ENCODE measurements at places on chromosomes 11 and 22.
A peak's percentile ranks its signal among the peaks of the same experiment; 100 is the strongest.

DNA sequence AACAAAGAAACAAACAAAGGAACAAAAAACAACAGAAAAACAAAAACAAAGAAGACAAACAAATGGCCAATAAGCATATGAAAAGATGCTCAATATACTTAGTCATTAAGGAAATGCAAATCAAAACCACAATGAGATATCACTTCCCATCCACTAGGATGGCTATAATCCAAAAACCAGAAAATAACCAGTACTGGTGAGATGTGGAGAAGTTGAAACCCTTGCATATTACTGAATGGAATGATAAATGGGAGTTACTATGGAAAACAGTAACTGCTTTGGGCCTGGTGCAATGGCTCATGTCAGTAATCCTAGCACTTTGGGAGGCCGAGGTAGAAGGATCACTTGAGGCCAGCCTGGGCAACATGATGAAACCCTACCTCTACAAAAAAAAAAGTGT is 44.9 kb upstream of the RBFOX2 start:
- no peak for DNase-seq

DNA sequence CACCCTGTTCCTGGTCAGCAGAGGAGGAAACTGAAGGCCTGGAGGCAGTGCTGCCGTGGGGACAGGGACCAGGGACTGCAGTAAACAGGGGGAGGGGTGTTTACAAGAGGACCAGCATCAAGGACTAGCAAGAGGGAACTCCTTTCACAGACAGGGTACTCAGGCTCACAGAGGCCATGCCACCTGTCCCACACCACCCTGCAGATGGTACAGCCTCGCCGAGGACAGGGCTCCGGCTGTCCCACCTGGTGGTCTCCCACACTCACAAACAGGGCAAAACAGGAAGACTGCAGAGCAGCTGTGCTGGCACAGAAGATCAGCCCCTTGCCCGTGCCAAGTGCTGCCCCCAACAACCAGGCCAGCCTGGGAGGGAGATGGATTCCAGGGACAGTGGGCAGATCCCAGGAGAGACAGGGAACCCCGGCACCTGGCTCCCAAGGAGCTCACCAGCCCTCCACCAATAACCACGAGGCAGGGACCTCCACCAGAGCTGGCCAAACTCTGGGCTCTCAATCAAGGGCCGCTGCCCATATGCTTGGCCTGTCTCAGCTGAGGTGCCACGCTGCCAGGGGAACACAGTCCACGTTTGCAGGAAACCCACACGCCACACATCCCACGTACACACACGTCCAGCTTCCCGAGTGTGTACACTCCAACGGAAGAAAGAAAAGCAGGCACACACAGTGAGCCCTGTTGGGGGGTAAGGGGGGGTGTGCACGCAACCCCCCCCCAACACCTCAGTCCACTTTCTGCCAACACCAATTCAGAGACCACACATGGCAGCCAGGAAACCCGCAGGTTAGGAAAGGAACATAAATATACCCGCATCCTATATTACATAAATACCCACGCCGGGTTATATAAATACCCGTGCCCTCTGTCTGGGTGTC is 2.1 kb downstream of the CSNK1E start:
- no peak for DNase-seq

DNA sequence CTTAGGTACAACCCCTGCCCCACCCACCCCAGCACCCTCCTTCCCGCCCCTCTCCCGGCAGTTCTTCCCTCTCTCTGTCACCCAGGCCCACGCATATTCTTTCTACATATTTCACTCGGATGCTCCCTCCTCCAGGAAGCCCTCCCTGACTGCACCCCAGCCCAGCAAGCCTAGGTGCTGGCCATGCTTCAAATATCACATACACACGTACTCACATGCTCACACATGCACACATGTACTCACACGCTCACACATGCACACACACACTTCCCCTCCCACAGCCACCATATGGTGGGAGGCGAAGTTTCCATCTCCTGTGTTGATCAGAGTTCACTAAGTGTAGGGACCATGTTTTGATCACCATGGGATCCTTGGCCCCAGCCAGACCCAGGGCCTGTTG is 90.4 kb downstream of the WNT7B start:
- DNase-seq = no peak

DNA sequence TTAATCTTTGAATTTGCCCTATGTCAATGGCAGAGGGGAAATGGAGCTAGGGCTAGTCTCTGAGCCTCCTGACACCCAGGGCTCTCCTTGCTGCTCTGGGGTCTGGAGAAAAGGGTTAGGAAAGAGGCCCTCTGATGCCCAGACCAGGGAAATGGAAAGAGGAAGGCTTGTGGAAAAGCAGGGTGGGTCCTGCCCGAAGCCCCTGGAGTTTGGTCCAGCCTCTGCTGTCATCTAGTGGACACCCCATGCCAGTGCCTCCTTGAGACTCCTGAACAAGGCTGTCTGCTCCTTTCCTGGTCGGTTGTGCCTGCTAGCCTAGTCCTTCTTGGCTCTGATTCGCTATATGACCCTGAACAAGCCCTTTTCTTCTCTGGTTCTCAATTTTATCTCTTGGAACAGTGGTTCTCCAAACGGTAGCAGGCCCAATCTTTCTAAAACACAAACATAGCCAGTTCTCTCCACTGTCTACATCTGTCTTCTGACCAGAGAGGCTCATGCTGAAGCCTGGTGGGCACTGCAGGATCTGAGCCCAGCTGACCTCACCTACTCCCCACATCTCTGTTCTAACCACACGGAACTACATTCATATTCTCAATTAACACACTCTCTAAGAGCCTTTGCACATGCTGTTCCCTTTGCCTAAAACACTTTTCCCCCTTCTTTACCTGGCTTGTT is 8.8 kb upstream of the PLA2G3 start:
- peak; percentile 42 for DNase-seq

- no peak for DNase-seq
Measured at GRCh38 chr22:38798496-38798895, 4.6 kb upstream of the DNAL4 start.

GRCh38 chr11:40133498-40133897 is 1326.0 kb downstream of the LRRC4C start:
- DNase-seq = no peak

GRCh38 chr22:42939941-42940653 is 74.9 kb downstream of the PACSIN2 start:
- no peak for DNase-seq

- no peak for DNase-seq
Measured at GRCh38 chr11:30617762-30618161, 31.6 kb upstream of the MPPED2 start.

- no peak for DNase-seq
Measured at GRCh38 chr22:20537325-20537756, 29.9 kb downstream of the MED15 start.

GRCh38 chr11:117717485-117718314 is 79.3 kb downstream of the DSCAML1 start:
- DNase-seq = no peak

DNA sequence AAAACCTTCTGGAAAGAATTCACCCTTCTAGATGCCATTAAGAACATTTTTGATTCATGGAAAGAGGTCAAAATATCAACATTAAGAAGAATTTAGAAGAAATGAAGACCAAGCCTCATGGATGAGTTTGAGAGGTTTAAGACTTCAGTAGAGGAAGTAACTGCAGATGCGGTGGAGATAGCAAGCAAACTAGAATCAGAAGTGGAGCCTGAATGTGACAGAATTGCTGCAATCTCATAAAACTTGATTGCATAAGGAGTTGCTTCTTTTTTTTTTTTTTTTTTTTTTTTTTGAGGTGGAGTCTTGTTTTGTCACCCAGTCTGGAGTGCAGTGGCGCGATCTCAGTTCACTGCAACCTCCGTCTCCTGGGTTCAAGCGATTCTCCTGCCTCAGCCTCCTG is 51.6 kb downstream of the MS4A13 start:
- DNase-seq = no peak

DNA sequence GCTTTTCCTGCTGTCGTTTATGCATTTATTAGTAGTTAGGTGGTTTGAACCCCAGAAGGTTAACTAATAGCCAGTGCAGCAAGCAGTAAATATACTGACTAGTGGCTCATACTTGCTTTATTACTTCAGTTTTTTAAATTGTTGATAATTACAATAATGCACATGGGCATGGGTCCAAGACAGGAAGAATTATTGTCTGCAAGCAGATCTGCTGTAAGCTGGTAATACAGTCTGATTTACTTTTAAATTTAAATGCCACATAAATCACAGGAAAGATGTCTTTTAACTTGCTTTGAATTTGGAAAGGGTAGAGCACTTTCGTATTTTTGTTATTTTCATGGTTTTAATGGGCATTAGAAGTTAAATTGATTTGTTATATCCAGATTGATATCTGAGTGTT is 27.1 kb downstream of the APLP2 start:
- no peak for DNase-seq

DNA sequence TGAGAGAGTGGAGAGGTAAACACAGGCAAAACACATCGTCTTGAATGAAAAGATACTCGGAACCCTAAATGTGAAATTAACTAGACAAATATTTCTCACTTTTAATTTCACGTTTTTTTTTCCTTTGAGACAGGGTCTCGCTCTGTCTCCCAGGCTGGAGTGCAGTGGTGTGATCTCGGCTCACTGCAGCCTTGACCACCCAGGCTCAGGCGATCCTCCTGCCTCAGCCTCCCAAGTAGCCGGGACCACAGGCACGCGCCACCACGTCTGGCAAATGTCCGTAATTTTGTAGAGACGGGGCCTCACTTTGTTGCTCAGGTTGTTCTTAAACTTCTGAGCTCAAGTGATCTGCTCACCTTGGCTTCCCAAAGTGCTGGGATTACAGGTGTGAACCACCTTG is 7.4 kb upstream of the SHANK3 start:
- DNase-seq = no peak

- DNase-seq = no peak
Measured at GRCh38 chr11:112196519-112197087, 21.3 kb downstream of the BCO2 start.

DNA sequence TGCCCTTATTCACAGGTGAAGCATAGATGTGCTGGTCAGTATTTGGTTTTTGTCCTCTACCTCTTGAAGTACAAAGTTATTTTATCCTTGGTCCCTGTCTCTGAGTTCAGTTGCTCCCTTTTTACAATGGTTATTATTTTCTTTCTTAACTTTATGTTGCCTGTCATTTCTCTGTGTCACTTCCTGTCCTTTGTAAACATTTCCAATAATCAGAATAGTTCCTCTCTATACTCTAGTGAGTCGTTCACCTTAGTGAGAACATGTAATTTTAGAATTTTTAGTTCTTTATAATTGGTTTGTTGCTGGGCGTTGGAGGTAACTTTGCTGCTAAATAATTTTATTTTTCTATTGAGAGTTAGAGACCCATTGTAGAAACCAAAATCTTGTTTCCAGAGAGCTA is 16.0 kb downstream of the CSTPP1 start:
- no peak for DNase-seq

DNA sequence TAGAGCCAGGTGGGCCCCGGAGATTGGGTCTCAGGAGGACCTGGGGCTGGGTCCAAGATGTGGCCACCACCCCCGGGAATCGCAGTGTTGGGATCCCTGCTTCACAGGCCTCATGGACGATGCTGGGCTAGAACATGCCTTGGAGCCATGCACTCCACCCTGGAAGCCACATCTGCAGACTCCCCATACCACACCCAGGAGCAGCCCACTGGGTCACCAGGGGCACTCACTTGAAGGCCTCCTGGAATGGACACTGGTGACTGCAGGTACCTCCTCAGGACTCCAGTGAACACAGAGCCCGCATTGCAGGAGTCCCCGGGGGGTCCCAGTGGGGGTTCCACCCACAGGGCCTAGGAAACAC is 25.0 kb downstream of the RTN4R start:
- no peak for DNase-seq

- peak; percentile 42 for DNase-seq
Measured at GRCh38 chr11:117931971-117932370, 2.8 kb upstream of the TMPRSS13 start.

- no peak for DNase-seq
Measured at GRCh38 chr11:134763030-134763388, 351.0 kb upstream of the B3GAT1 start.

DNA sequence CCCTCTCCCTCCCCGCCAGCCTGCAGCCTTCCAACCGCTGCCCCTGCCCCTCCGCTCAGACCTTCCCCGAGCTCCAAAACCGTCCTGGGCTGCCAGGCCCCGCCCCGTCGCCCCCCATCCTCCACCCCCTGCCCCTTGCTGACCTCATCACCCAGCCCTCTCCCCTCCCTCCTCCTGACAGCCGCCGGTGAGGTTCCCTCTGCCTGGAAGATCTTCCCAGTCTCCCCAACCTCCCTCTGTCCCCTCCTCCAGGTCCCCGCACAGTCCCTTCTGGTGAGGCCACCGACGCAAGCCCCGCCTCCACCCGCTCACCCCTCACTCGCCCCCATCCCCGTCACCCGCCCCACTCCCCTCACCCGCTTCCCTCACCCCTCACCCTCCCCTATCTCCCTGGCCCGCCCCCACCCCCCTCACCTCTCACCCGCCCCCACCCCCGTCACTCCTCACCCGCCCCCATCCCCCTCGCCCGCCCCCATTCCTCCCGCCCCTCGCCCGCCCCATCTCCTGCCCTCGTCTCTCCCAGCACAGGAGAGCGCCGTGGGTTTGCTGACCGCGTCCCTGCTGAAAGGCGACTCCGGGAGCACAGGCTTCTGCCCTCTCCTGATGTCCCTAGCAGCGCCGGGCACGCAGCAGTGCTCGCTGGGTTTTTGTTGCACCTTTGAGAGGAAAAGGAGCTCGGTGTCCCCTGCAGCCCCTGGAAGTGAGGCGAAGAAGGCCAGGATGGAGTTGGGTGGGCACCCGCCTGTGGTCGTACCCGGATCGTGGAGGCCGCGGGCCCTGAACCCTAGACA is 16.4 kb upstream of the UPK3A start:
- no peak for DNase-seq

DNA sequence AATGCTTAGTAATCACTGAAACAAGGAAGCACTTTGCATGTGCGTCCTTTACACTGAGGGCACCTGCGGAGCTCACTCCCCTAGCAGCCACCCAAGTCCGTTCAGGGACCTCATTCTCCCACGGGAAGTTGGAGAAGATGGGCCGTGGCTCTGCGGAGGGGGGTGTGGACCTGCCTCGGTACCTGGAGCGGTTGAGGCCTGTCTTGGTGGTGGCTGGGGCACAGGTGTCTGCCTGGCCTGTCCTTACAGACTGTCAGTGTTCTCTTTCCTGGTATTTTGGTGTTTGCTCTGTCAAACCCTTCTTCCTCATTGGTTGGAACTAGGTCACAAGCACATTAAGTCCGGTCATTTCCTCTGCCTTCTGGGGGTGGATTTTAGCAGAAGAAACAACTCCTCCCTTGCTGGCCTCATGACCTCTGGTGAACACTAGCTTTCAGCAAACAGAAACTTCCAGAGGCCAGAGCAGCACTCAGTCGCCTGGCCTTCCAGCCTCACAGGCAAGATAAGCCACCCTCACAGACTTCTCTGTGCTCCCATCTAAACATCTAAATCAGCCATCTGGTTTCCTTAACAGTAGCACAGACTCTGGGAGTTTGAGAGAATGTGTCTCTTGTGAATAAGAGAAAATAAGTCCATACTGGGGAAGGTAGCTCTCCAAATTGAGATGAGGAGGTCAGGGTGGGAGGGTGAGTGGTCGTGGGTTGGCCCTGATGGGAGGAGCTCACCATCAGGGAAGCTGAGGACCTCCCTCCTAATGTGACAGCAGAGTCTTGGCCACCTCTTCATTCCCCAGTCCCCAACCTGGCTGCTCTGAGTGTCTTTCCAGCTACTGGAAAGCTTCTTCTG is 8.6 kb downstream of the SNAP29 start:
- no peak for DNase-seq

GRCh38 chr22:50216684-50217520 is 16.1 kb downstream of the SELENOO start:
- no peak for DNase-seq
